ENCODE measurements at places on chromosomes 3 and 15.

- no peak for DNase-seq
These were observed 33.9 kb downstream of the GAP43 start for GRCh38 chr3:115657168-115657567.

GRCh38 chr15:68875377-68876116 lies 54.8 kb upstream of the SPESP1 start:
- DNase-seq, result peak; percentile 94

DNA sequence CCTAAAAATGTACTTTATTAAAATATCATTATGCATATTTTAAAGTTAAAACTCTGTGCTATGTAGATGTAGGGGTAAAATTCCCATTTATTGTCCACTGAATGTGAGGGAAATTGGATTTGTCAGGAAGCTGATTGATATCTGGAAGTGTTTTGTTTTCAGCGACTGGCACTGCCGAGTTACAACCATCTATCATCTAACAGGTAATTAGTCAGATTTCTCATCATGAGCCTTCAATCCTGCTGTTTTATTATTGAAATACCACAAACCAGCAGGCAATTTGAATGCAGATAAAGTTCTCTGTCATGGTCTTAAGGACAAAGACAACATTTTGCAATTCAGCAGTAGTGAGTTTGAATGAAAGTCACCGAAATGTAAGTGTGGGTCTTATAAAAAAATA lies 40.5 kb downstream of the ZIC1 start:
- DNase-seq, result no peak

DNA sequence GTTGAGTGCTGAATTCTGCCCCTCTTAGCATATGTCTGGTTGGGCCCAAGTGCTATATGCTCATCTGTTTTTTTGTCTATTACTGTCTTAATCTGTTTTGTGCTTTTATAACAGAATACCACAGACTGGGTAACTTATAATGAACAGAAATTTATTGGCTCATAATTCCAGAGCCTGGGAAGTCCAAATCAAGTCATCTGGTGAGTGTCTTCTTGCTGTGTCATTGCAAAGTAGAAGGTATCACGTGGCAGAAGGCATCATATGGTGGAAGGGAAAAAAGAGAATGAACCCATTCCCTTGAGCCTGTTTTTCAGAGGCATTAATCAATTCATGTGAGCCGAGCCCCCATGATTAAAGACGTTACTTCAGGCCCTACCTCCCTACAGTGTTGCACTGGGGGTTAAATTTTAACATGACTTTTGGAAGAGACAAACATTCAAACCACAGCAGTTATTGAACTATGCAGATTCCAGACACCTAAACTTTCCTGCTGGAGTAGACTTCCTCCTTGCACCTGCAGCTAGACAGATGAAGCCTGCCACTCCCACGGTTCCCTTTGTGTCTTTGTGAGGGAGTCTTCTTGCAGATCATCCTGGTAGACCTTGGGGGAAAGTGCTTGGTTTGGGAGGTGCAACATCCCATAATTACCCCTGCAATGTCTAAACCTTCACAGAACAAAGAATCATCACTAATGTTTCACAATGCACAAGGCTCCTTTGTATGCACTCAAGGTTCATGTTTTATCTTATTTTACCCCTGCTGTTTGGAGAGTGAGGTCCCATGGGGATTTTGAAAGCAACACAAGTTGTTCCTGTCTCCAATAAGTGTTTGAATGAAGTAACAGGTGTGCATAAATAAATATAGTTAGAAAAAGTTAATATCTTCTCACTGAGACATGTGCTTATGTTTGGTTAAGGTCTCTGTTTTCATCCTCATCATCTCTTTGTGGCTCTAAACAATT lies 64.7 kb upstream of the XCR1 start:
- no peak for DNase-seq

DNA sequence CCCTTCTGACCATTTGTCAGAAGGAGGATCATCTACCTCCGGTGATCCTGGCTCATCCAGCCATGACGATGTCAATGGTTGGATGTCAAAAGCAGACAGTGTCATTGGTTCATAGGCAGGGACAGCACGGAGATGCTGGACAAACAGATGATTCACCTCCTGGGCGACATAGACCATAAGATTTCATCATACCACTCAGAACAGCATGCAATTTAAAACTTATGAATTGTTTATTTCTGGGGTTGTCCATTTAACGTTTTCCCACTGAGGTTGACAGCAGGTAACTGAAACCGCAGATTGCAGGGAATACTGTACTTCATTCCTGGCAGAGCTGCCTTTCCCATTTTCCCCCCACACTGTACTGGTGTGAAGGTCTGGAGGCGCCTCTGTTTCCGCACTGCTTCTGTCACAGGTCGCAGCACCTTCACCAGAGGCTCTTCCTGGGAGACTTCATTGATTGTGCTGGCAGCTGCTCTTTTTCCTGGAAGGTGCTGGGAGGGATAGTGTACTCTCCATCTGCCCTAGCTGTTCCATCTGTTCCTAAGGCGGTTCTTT lies 32.5 kb upstream of the TMOD3 start:
- DNase-seq, result no peak

- DNase-seq, result no peak
These were observed 229.1 kb downstream of the CHST2 start for GRCh38 chr3:143348486-143349327.

DNA sequence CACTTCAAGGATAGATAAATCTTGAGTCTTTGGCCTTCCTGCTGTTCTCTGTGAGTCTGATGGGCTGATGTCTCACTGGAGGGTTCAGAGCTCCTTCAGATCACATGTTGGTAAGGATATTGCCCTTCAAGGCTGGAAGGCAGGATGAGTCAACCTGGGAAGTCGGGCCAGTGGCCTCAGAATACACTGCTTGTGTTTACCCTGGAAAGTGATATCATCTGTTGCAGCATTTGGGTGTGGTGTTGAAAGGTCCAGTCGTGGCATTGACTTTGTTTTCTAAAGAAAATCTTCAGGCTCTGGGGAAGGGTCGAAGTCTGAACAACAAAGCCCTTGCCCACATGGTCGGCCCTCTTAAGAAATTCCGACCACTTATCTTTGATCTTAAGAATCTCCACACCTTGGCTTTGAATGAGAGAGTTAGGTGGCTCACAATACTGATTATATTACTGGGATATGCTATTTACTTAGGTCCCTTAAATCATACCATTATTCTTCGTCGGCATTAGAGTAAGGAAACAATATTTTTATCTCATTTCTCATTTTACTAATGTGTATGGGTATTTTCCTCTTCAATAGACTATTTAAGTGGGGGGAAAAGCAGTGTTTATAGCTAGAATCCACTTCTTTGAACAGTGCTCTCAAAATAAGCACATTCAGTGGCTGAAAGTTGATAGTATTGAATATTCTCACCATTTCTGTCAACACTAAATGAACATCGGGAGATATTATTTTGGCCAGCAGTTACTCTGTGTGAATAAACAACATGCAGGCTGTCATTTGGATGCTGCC lies 303.9 kb upstream of the RASGRP1 start:
- DNase-seq, result no peak

DNA sequence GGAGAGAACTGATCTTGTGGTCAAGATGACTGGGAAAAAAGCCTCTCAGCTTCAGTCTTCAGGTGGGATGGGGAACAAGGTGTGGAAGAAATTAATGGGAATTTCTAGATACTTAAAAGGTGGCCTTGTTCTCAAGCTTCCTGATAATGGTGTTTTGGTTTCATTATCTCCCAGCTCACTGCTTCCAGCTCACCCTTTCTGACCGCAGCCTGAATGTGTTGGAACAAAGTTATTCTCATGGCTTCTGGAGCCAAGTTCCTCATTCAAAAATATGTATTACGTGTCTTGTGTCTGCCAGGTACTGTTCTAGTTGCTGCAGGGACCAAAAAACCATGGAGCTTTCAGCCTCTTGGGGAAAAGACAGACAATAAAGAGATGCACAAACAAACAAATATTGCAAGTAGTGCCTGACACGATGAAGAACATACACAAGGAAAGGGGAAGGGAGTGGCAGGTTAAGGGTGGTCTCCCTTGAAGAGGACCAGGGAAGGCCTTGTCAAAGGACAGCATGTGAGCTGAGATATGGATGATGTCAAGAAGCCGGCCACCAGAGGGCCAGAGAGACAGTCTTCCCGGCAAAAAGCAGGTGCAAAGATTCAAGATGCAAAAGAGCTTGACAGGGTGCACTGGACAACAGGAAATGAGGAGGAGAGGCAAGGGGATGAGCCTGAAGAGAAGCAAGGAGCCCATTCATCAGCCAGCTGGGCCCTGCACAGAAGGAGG lies 35.5 kb downstream of the ARRDC4 start:
- no peak for DNase-seq

DNA sequence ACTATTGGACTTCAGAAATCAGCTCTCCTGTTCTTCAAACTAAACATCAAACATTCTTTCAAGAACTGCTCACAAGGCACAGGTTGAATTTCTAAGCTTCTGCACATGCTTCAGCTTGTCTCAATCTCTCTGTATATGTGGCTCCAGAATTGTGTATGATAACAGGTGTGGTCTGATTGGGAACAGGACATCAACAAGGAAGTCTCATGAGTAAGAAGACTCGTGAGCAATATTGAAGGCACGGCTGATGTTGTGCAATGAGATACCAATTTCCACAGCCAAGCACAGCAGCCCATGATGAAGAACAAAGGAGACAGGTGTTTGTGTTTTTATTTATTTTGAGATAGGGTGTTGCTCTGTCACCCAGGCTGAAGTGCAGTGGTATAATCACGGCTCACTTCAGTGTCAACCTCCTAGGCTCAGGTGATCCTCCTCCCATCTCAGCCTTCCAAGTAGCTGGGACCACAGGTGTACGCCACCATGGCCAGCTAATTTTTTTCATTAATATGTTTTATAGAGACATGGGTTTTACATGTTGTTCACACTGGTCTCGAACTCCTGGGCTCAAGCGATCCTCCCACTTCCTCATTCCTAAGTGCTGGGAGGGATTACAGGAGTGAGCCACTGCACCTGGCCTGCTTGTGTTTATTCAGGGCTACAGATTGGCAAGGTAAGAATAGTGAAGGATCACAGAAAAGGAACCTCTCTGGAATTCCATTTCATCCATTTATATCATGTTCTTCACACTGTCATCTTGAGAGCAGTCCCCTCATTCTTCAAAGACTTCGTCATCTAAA lies 32.2 kb upstream of the ABHD17C start:
- DNase-seq, result no peak

DNA sequence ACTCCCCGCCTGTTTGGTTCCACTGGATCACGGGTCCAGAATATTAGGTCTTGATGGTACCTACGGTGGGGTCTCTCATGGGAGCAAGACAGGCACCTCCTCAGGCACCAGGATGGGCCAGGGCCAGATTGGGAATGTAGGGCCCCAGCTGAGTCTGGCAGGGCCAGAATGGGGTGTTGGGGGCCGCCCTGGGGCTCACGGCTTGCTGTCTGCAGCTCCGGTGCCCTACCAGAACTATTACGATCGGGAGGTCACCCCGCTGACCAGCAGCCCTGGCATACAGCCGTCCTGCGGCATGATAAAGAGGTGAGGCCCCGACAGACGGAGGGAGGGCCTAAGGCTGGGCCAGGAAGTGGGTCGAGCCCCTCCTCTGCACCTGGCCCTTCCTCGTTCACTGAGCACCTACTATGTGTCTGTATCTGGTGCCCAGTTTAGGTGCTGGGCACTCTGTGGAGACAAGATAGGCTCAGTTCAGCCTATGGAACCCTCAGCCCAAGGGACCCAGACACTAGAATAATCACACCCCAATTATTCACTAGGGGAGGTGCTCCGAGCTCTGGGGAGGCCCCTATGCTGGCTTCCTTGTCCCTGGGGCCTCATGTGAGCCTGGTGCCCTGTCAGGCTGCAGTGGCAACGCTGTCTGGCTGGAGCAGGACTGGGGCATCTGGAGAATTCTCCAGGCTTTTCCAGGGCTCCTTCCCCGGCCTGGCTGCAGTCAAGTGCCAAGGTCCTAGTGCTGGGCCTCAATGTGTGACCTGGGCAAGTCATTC lies 37.9 kb downstream of the PSTPIP1 start:
- DNase-seq, result no peak

- no peak for DNase-seq
These were observed 130.9 kb downstream of the CHSY1 start for GRCh38 chr15:101120987-101121386.

GRCh38 chr3:25287291-25287884 lies 140.7 kb upstream of the RARB start:
- DNase-seq, result no peak

DNA sequence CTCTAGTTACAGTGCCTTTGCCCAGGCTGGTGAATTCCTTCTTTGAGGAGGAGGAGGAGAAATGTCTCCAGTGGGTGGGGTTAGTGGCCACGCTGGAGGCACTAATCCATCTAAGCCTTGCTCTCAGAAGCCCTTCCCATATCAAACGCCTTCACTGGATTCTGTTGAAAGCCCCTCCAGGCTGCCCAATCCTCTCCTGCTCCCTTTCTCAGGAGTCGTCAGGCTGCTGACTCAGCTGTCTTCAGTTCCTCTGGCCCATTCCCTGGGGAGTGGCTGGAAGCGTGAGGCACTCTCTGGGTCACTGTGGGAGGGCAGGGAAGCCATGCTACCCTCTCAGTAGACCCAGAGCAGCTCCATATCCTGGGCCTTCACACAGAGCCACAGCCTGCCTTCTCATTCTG lies 2.7 kb downstream of the AP2M1 start:
- DNase-seq, result no peak

GRCh38 chr15:66838202-66838601 lies 136.2 kb downstream of the SMAD6 start:
- DNase-seq, result no peak

DNA sequence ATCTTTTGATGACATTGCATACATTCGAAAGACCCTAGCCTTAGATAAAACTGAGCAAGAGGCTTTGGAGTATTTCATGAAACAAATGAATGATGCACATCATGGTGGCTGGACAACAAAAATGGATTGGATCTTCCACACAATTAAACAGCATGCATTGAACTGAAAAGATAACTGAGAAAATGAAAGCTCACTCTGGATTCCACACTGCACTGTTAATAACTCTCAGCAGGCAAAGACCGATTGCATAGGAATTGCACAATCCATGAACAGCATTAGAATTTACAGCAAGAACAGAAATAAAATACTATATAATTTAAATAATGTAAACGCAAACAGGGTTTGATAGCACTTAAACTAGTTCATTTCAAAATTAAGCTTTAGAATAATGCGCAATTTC lies 16.7 kb downstream of the KCNMB3 start:
- DNase-seq, result no peak

GRCh38 chr3:12267376-12268030 lies 21.4 kb upstream of the PPARG start:
- no peak for DNase-seq

DNA sequence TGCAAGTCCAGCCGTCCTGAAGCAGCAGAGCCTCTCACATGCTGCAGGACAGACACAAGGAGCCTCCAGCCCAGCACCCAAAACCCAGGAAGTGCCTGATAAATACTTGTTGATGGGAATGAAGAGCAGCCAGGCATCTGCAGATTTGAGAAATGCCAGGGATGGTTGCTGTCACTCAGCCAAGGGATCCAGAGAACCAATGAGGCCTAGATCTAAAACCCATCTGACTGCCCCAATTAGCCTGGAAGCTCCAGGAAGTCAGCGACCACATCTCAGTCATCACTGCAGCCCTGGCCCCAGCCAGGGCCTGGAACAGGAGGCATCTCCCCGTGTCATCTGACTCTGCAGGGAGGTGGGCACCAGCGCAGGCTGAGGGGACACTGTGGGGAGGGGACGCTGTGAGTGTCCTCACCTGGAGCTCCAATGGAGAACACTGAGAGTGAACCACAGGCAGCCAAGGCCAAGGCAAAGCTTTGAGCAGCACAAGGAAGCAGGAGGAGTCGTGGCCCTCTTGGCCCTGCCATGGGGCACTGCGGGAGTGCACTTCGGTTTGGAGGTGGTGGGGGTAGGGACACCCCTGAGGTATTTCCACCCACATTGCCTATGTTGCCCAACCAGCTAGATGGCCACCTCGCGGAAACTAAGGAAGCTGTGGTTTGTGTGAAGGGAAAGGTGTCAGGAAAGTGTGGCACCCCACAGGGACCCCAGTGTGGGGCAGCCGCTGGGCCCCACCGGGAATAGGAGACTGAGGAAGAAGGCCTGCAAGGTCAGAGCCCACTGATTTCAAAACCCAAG lies 229.5 kb downstream of the VPS13C start:
- no peak for DNase-seq

All from activated T-cell treated with anti-CD3 and anti-CD28 coated beads, Interleukin-2, amount 50 U/mL, for 4 hours (primary cell).